Spinal cord (tissue), 10 donors: ENCODE measurements at places on chromosomes 7 and 10. TPM values are rescaled to one million over a fixed set of nuclear protein-coding genes. Genes with fewer than 3 reads are reported as not detected.

- H3K4me1 ChIP-seq, result no peaks in the 10 kb centered on the region
- no peaks in the 10 kb centered on the region for H3K27me3 ChIP-seq
- no peak overlapping the region for H3K27ac ChIP-seq
- no peak for DNase-seq
- H3K36me3 ChIP-seq, result no peaks in the 10 kb centered on the region
These were observed 43.1 kb upstream of the GATAD1 start for GRCh38 chr7:92404170-92404614.

- no peak overlapping the region for H3K4me3 ChIP-seq
- no peak overlapping the region for H3K27ac ChIP-seq
- DNase-seq, result no peak
- no peaks in the 10 kb centered on the region for H3K36me3 ChIP-seq
These were observed 14.2 kb downstream of the SKAP2 start for GRCh38 chr7:26850193-26850651.

Gene MAPK8
- total RNA-seq, result 83.8 TPM

Gene TMEM236
- 0.50 TPM for total RNA-seq

GRCh38 chr10:22712956-22713852, 1.2 kb downstream of the PIP4K2A start:
- no peaks in the 10 kb centered on the region for H3K36me3 ChIP-seq
- H3K4me3 ChIP-seq, result peak overlapping the region; percentile 72
- peaks cover 5% of the 10 kb centered on the region for H3K4me1 ChIP-seq
- no peak overlapping the region for H3K27ac ChIP-seq

Gene OPN4
- not detected for total RNA-seq

- H3K36me3 ChIP-seq, result no peaks in the 10 kb centered on the region
- H3K27me3 ChIP-seq, result no peaks in the 10 kb centered on the region
- H3K4me3 ChIP-seq, result no peak overlapping the region
- DNase-seq, result peak; percentile 67
- peaks cover 19% of the 10 kb centered on the region for H3K4me1 ChIP-seq
These were observed 11.3 kb downstream of the CPA2 start for GRCh38 chr7:130277763-130278643.

DNA sequence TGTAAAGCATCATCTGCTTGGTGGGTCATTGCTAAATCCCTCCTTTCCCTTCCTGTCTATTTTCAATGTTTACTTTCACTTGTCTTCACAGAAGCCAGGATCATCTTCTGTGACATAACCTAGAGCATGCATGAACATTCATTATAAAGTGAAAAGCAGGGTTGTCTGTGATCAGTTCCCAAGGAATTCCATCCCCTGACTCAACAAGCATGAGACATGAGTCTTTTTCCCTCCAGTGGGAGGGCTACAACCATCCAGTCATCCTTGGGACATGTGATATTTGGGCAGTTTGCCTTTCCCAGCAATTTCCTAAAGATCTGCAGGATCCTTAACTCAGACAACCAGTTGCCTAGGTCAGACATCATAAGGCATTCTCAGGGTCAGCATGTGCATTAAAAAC, 166.3 kb upstream of the TMEM196 start:
- H3K27me3 ChIP-seq, result no peaks in the 10 kb centered on the region
- H3K27ac ChIP-seq, result no peak overlapping the region
- H3K36me3 ChIP-seq, result no peaks in the 10 kb centered on the region
- DNase-seq, result no peak

Gene TM9SF3
- 80.8 TPM for total RNA-seq

DNA sequence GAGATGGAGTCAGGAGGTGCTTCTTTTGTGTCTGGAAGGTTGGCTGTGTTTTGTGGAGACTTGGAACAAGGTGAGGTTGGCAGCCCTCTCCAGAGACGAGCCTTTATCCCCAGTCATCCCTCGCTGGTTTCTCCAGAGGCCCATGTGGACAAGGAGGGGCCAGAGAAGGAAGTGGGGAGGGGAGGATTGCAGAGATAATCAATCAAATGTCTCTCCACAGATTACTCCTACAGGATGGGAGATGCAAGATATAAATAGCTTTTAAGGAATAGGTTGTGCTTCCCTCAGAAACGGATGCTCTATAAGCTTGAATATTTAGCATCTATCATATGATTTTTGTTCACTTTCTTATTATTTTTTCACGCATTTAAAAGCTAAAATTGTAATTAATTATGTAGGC, 70.4 kb upstream of the VWDE start:
- H3K27me3 ChIP-seq, result no peaks in the 10 kb centered on the region
- DNase-seq, result no peak
- no peak overlapping the region for H3K27ac ChIP-seq
- no peak overlapping the region for H3K4me3 ChIP-seq
- no peaks in the 10 kb centered on the region for H3K36me3 ChIP-seq

DNA sequence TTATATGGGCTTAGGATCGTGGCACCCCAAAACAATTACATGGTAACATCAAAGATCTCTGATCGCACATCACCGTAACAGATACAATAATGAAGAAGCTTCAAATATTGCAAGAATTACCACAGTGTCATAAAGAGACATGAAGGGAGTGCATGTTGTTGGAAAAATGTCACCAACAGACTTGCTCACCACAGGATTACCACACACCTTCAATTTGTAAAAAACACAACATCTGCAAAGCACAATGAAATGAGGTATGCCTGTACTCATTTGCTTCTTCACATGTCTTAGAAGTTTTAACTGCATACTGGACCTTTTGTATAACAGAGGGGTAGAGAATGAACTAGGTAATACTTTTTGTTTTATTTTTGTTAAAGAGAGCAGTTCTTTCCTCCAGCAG, 96.6 kb downstream of the TPST1 start:
- DNase-seq, result no peak
- H3K36me3 ChIP-seq, result no peaks in the 10 kb centered on the region
